ENCODE measurements at places on chromosomes 12 and 14. TPM values are rescaled to one million over a fixed set of nuclear protein-coding genes. Genes with fewer than 3 reads are reported as not detected.

KRT74 gene
- not detected for total RNA-seq

- peak; percentile 98 for DNase-seq
Measured at GRCh38 chr12:6764011-6764828, 1.9 kb upstream of the PTMS start.

GRCh38 chr12:34294137-34294536, 271.8 kb downstream of the ALG10 start:
- DNase-seq = no peak

DNA sequence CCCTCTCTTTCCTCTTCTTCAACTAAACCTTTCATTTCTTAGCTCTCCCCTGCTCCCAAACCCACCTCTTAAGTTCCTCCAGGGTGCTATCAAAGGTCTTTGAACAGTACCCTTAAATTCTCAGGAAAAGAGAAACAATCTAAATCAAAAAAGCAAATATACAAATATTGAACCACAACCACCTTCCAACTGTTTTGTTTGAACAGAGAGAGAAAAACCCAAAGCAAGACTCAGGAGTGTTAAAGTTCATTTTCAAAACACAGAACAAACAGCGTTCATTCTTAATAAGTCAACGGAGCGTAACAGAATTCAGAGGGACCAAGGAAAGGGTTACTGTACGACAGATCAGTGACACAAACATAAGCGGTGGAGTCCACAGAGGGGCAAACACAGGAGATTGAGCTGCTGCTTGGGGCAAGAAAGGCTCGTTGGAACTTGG, 73.3 kb downstream of the NDUFA12 start:
- DNase-seq = no peak

KRT8 gene
- total RNA-seq = 5.4 TPM

TAS2R10 gene
- total RNA-seq = not detected

DNA sequence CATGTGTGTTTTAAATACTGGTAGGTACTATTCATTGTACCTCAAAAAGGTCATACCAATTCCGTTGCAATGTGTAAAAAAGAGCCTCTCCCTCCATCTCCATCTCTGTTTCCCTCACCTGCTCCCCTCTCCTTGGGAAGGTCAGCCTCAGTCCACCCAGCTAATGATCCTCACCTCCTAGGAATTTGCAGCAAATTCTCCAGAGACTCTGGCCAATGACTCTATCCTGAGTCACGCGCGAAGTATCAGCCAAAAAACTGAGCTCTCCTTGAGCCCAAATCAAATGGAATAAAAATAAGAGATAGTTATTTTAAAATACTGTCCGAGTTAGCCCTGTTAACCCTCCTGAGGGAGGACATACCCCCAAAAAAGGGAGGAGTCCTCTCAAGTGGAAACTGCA, 148.4 kb downstream of the DPF3 start:
- DNase-seq = peak; percentile 95

GRCh38 chr12:95177201-95177768, 40.0 kb downstream of the FGD6 start:
- DNase-seq = no peak

ATL1 gene
- 10.7 TPM for total RNA-seq

SLCO1A2 gene
- 0.09 TPM for total RNA-seq

GRCh38 chr12:117155278-117156060, 34.8 kb downstream of the FBXO21 start:
- DNase-seq = peak; percentile 8

DNA sequence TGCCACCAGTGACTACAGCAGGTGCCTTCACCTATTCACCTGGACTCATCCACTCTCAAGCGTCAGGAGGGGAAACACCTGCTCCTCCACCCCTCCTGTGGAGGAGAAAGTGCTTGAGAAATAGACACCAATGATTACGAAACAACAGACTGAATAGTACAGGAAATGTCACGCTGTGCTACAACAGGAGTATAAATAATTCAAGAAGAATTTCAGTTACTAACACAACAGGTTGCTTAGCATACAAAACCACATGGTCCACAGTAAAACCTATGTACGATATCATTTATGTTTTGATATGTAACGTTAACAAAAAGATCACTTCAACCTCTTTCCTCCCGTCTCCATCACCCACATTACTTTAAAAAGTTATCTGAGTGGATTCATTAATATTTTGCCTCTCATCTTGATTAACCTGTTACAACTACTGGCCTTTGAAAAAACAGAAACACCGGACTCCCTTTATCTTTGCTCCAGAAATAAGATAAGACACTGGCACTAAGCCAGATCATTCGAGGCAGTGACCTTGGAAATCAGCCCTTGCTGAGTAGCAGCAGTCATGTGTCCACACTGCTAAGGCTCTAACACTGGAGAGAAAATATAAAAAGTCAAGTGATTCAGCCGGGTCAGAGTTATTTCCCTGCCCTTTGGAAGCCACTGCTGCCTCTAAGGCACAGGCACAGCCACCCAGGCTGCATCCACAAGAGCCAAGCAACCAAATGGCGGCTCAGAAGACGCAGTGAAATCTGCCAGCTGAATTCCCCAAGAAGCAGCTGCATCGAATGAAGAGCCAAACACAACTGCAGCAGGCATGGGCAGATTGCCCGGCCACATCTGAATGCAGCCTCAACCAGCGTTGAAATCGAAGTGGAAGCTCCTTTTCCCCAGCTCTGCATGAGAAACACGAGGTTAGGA, 40.9 kb downstream of the NT5DC3 start:
- DNase-seq = peak; percentile 87

KCNMB4 gene
- 2.0 TPM for total RNA-seq

GRCh38 chr12:88580051-88580871, at the start of gene KITLG:
Gene KITLG (minus strand): TSS chr12:88580471. CDS start chr12:88580278, 193 bp downstream.
- DNase-seq = peak; percentile 88

- DNase-seq = no peak
Measured at GRCh38 chr12:42180990-42181596, 36.4 kb upstream of the GXYLT1 start.

DNA sequence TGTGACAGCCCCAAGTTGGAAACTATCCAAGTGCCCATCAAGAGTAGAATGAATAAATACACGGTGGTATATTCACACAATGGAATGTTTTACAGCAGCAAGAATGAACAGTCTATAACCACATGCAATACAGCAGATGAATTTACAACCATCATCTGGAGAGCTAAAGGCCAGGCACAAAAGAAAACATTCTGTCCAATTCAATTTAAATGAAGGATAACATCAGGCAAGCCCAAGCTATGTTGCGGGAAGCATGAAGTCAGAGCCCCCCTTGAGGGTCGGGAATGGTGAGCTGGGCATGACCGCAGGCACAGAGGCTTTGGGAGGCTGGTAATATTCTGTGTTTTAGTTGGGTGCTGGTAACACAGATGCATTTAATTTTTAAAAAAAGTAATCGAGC, 76.0 kb downstream of the SYNE3 start:
- no peak for DNase-seq

DNA sequence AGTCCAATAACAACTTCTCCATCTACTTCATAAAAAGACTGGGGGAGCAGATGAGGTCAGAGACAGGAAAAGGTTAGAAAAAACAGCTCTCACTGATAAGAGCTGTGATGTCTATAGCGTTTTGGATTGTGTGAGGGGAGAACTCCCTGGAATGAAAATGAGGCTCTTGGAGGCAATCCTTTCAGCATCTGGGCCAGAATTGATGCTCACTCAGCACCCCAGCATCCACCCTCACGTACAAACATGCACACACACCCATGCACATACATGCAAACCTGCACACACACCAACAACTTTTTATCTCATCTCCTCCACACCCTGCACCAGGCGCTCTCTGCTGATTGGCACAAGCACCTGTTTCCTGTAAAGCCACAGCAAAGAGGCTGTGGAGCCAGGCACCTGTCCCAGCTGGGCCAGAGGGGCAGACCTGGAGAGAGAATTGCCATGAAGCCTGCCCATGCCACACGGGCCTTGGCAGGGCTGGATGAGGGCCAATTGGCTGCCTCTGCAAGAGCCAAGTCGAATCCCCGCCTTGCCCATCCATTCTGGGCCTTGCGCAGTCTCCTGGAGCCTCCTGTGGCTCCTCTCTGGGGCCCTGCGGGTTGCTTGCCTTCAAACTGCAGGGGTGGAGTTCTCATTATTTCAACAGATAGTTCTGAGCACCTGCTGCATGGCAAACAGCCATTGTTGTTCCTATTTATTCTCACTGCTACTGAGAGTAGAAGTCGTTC, 53.1 kb downstream of the SYNE3 start:
- DNase-seq = peak; percentile 54

KRT78 gene
- not detected for total RNA-seq

- DNase-seq = peak; percentile 71
Measured at GRCh38 chr12:10214136-10214894, 1.6 kb downstream of the GABARAPL1 start.
